Activated T-cell treated with anti-CD3 and anti-CD28 coated beads, Interleukin-2, amount 50 U/mL, for 24 hours (primary cell): ENCODE measurements at places on chromosomes 5 and 9.

GRCh38 chr9:114139071-114139470 lies 16.3 kb upstream of the COL27A1 start:
- no peak for DNase-seq

DNA sequence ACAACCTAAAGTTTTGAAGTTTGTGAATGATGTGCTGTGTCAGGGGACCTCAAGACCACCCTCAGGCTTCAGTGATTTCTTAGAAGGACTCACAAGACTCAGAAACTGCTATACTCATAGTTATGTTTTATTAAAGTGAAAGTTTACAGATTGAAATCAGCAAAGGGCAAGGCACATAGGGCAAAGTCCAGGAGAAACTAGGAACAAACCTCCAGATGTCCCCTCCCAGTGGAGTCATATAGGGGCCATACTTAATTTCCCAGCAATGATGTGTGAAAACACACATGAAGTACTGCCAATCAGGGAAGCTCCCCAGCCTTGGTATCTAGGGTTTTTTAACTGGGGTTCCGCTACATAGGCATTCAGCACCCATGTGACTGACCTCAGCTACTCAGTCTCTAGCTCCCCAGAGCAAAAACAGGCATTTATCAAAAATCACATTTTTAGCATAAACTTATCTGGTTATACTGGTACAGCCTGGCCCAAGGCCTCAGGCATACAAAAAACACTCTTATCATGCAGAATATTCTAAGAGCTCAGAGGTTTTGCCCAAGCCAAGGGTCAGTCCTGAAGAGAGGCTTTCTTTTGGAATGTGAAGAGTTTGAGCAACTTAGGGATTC lies 74.7 kb upstream of the ANKRD55 start:
- DNase-seq = no peak

DNA sequence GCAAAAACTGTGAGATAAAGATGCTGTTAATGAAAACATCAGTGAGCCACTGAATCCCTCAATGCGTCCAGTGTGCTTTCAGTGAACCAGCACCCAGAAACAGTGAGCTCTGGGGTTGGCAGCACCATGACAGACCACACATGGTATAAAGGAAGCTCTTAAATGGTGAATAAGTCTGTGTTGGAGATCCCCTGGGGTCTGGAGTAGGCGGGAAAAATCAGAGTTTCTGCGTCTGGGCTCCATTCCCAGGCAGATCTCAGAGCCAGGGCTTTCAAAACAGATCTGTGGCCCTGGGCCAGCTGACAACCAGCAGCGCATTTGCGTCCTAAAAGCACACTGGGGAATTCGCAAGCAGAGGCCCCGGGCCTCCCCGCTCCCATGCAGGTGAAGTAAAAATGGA lies 233.5 kb downstream of the FRMD3 start:
- DNase-seq = no peak

DNA sequence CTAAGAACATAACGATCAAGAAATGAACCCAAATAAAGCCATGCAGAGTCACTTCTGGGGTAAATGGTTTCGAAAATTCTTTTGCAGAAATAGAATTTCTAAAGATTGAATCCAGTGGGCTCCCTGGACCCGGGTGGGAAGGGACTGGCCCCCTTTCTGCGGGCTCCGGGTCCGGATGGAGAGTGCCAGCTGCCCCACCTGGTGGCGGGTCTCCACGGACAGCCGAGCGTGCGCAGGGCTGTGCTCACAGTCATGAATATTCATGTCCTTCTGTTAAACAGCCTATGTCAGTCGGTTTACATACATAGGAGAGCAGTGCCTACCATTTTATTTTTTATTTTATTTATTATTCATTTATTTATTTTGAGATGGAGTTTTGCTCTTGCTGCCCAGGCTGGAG lies 4.7 kb upstream of the PPP1R26 start:
- DNase-seq = peak; percentile 40

- no peak for DNase-seq
These were observed 274.3 kb upstream of the ZNF462 start for GRCh38 chr9:106588626-106589025.

GRCh38 chr5:65391591-65391990 lies 90.1 kb downstream of the ADAMTS6 start:
- DNase-seq = no peak

- DNase-seq = no peak
These were observed 81.2 kb upstream of the TRPC7 start for GRCh38 chr5:136446565-136446964.

DNA sequence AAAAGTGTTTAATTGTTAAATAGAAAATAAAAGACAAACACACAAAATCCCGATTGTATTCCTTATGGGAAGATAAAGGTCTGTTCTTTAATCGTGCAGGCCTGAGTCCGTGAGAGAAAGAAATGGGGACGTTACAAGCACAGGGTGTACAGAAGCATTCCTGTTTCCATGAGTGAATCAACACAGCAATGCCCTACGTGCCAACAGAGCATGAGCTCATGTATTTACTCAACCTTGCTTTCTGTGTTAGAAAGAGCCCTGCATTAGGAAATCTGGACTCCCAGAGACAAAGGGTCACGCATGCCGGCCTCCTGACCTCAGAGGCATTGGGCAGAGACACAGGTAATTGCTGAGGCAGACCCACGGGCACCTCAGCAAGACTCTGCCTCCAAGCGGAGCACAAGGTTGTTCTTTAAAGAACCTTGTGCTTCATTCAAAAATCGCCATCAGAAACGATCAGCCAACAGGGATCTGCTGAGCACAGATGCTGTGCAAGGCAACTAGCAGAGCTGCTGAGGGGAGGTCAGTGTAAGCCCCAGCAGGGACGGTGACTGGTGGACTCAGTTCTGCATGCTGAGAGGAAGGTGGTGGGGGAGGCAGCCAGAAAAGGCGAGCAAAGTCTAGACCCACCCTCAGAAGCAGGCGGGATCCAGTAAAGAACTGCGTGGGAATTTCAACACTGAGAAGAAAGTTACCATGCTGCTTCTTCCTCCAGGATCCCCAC lies 101.0 kb downstream of the TLE1 start:
- no peak for DNase-seq

DNA sequence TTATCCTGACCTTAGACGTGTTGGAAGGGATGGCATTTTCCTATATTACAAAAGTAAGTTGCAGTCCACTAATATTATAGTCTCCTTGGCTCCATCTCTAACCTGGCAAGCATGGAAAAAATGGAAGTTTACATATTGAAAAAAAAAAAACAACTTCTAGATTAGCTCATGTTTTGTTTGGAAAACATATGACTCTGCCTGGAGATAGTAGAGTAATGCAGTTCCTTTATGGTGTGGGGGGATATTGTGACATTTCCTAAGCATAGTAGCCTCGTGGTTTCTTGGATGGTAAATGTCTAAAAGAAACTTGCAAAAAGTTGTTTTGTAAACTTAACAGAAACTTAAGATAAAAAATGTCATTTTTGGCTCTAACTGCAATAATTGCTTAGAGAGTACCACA lies 244.4 kb upstream of the FBXL7 start:
- DNase-seq = no peak

- DNase-seq = no peak
These were observed 74.4 kb upstream of the NIPBL start for GRCh38 chr5:36802187-36802586.

DNA sequence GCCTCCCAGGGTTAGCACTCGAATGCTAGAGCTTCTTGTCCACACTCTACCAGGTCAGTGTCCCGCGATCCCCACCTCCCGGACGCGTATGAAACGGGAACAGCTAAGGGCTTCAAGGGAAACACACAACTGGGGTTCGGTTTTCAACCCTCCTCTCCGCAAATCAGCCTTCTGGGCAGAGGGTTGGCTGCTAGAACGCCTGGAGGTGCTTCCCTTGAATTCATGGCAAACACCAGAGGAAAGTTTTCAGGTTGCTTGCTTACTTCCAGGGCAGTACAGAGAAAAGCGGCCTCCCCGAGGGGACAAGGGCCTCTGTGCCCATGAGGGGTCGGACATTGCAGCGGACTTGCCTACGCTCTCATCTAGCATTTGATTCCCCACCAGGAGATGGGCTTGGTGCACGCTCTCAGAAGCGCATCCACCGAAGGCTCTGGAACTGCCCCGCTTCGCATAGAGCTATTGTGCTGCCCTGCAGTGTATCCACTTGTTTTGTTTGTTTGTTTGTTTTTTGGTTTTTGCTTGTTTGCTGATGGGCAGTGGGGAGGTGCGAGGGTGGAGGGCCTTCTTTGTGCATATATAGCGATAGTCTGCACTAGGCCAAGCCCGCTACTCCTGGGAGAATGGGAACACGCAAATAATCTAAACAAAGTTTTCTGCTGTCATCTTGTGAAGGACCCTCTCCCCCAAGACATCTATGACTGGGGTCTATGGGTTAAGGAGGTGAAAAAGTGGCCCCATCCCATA lies 1.3 kb upstream of the DMRT3 start:
- no peak for DNase-seq

- DNase-seq = no peak
These were observed 58.8 kb downstream of the CAAP1 start for GRCh38 chr9:26833792-26834191.

GRCh38 chr9:38685535-38685934 lies 34.4 kb downstream of the FAM240B start:
- DNase-seq = no peak

GRCh38 chr5:137778772-137779564 lies 24.8 kb upstream of the HNRNPA0 start:
- DNase-seq = no peak

- DNase-seq = no peak
These were observed 219.2 kb downstream of the MEF2C start for GRCh38 chr5:88663793-88664216.

GRCh38 chr5:96473155-96473554 lies 40.1 kb upstream of the PCSK1 start:
- DNase-seq = no peak

GRCh38 chr5:180643191-180643851 lies 6.1 kb downstream of the FLT4 start:
- DNase-seq = peak; percentile 1

DNA sequence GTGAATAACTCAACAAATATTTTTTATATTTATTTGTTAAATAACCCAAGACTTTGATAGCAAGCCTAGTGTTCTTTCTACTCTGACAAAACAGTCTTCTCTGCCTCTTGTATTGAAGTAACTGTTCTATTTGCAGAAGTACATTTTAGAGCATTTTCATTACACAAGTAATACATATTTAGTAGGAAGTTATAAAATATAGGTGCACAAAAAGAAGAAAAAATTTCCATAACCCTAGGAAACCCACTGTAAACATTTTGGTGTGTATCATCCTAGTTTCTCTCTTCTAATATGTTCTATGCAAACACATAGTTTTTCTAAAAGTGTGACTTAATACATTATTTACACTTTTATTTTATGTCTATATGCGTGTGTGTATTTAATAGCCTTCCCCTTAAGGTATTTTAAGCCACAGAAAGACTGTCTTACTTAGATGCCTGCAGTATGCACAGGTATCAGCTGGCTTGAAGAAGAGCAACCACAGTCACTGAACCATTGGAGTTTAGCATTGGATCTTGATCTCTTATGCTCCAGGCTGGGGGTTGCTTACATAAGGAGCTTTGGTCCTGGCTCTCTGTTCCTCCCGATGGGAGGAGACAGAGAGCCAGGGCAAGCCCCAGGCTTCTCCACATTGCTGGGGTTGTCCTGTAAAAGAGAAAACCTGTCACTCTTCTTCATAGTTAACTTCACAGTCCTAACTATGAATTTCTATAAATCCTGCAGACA lies 3.8 kb downstream of the SELENOP start:
- no peak for DNase-seq

DNA sequence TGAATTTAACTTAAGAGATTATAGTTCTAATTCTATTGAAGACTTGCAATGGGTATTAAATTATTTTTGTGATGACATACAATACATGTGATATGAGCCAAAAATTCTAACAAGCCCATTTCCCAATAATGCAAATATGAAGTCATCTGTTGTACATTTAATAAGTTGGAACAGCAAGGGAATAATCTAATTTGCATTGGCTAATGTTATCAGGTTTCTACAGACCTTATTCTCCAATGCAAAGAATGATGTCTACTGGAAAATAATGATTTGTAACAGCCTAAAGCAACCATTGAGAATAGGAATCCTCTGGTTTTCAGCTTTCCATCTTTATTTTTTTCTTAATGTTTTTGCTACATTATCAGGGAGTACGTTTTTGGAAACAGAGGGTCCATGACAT lies 89.1 kb upstream of the MINAR2 start:
- DNase-seq = no peak

DNA sequence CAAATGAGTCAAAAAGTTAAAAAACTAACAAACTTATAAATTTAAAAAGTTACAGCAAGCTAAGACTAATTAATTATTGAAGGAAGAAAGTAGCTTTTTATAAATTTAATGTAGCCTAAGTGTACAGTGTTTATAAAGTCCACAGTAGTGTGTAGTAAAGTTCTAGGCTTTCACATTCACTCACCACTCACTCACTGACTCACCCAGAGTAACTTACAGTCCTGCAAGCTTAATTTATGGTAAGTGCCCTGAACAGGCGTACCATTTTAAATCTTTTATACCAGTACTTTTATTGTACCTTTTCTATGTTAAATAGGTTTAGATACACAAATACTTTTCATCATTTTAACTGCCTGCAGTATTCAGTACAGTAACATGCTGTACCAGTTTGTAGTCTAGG lies 80.0 kb upstream of the C9orf72 start:
- no peak for DNase-seq

DNA sequence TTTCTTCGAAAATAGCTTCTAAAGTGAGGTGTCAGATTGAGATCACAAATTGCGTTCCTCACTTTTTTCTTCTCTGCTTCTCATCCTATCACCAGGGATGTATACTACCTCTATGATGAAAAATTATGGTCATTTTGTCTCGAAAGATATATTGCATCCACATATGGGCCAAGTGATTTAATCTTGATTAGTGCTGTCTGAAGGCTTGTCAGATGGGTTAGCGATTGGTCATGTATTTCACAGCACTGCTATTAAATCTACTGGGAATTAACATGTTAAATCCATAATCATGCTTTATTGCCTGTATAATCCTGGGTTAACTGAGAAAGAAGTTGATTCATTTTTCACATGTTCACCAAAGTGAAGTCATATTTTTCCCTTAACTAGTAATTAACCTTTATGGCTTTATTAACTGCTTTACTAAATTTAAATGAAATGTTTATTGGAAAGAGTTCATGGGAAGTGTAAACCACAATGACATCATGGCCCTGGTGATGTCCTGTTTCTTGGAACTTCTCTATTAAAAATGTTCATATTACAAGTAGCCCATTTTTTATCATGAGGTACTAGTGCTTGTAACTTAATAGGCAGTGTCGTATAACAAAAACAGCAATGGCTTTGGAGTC lies 193.3 kb downstream of the SMC2 start:
- DNase-seq = no peak

DNA sequence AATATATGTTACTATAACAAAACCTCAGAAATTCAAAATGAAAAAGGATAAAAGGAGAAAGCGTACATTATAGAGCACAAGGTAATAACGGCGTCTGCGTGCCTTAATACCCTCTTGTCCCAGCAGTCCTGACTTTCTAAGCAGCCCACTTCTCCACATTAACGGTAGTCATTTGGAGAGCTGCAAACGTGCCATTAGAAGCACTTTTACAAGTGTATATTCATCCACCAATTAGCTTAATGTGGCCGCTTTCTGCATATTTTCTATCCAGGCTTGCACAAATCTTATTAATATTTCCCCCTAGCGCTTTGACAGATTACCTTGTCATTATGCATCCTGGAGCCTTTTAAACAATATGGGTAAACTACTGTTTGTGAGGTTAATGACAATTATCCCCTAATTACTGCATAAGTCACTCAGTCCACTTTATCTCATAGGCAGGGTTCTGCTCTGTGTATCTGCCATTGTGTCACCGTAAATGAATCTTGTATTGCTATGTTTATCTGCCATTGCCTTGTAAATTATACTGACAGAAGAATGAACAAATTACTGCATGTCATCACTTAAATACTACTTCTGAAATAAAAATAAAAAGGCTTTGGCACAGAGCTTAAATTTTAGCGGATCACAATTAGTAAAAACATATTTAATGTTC lies 421.3 kb downstream of the BNC2 start:
- DNase-seq = no peak
